Muscle of leg (tissue), 16 donors: ENCODE measurements at places on chromosomes 1 and 21. TPM values are rescaled to one million over a fixed set of nuclear protein-coding genes. Genes with fewer than 3 reads are reported as not detected.

GRCh38 chr1:152699746-152700145 is 1.6 kb downstream of the LCE2A start:
- DNase-seq: no peak

- DNase-seq: no peak
Observed at GRCh38 chr21:44579056-44579832, 1.2 kb downstream of the KRTAP10-5 start.

GRCh38 chr1:21383785-21384401 is 56.0 kb upstream of the NBPF3 start:
- no peak for DNase-seq

DNA sequence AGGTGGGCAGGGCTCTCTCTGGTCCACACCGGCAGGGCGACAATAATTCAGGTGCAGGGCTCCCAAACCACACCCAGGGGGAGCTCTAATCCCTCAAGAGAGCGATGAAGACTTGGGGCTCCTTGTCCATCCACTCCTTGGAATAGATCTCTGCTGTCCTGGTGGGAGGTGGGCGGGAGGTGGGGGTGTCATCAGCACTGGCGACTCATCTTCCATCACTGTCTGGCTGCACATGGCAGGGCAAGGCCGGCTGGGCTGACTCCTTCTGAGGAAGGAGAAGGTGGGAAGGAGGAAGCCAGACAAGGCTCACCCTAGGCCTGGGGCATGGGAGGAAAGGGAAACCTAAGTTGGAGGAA is 29.3 kb downstream of the TNNT2 start:
- peak; percentile 37 for DNase-seq

GRCh38 chr21:36436829-36437744 is 42.8 kb downstream of the CLDN14 start:
- DNase-seq: no peak

FAM131C gene
- polyA plus RNA-seq: 0.12 TPM

CELF3 gene
- polyA plus RNA-seq: 0.74 TPM

NBL1 gene
- 38.6 TPM for polyA plus RNA-seq

DNAH14 gene
- 5.8 TPM for polyA plus RNA-seq

TIE1 gene
- polyA plus RNA-seq: 52.2 TPM

CR1 gene
- polyA plus RNA-seq: 1.1 TPM

DNA sequence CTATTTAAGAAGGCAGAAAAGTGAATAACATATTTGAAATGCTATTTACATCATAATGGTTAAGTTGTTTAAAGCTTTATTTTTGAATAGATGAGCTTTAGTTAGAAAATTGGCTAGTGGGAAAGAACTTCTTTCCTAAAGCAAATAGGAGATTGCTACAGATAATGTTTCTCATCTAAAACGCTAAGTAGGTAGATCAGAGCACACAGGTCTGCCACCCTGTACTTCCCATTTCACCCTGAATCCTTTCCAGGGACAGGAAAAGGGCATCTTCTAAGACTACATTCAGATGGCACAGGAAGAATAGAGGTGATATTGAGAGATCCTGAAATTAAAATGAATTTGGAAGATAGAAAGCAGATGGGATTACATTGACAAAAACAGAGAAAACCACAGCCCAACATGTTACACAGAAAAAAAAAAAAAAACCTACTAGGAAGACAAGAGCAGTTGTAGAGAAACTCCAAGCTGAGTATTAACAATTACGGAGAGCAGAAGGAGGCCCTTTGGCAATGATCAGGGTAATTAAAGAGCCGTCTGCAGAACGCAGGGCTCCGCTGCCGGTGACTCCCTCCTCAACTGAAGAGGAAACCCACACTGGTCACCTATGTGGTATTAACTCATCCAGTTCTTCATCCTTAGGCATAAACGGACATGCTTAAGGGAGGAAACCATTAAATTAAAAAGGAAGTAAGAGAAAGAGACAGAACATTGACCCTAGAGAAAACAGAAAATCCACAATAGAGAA is 53.6 kb upstream of the MAP10 start:
- DNase-seq: peak; percentile 46

- peak; percentile 61 for DNase-seq
Observed at GRCh38 chr1:156070548-156070947, 9.6 kb downstream of the RAB25 start.

GRCh38 chr21:43372663-43373361 is 54.1 kb downstream of the SIK1 start:
- peak; percentile 21 for DNase-seq

ANXA9 gene
- polyA plus RNA-seq: 2.3 TPM

GRCh38 chr1:190852611-190853010 is 374.9 kb upstream of the BRINP3 start:
- DNase-seq: no peak

GRCh38 chr1:56666112-56666608 is 21.0 kb downstream of the PRKAA2 start:
- no peak for DNase-seq

- DNase-seq: no peak
Observed at GRCh38 chr1:110538075-110538474, 19.1 kb upstream of the KCNA10 start.

- no peak for DNase-seq
Observed at GRCh38 chr21:23951251-23951650, 1656.0 kb downstream of the MRPL39 start.

SEMA6C gene
- 86.7 TPM for polyA plus RNA-seq
